ENCODE measurements at places on chromosomes 7 and 10.
A peak's percentile ranks its signal among the peaks of the same experiment; 100 is the strongest.

DNA sequence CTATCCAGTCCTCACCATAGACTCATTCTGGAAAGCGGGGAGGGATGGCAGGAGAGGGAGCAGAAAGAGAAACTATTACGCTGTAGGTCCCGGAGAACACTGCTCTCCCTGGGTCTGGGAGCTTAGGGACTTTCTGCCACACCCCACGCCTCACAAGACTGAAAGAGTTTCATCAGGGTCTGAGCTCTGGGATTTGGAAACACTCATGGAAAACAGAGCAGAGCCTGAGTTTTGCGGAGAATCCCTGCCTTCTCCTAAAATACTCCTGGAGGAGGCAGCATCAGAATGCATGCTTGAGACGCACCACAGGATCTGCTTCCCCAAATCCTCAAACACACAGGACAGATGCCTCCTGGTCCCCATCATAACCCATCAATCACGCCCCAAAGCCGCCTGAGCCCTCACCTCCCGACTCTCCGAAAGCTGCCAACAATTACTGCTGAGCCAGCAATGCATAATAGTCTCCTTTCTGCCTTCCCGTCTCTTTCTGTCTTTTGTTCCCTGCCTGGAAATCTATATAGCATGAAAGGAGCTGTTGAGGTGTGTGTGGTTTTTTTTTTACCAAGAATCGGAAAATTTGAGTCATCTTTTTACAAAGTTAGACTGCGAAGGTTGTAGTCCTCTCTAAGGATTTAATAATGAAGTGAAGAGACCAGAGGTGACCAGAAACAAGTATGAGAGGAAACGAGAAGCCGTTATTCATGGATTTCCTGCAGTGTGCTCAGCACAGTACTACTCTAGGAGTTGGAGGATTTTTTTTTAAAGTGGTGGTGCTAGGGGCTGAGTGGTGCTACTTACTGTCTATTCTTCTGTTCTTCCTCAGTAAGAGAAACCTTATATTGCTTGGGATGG lies 37.7 kb downstream of the ASB13 start:
- peak; percentile 58 for DNase-seq

- peak; percentile 67 for DNase-seq
These were observed 50.6 kb upstream of the ITGB1 start for GRCh38 chr10:33008499-33009243.

GRCh38 chr7:106737202-106737562 lies 76.2 kb upstream of the CCDC71L start:
- peak; percentile 60 for DNase-seq

DNA sequence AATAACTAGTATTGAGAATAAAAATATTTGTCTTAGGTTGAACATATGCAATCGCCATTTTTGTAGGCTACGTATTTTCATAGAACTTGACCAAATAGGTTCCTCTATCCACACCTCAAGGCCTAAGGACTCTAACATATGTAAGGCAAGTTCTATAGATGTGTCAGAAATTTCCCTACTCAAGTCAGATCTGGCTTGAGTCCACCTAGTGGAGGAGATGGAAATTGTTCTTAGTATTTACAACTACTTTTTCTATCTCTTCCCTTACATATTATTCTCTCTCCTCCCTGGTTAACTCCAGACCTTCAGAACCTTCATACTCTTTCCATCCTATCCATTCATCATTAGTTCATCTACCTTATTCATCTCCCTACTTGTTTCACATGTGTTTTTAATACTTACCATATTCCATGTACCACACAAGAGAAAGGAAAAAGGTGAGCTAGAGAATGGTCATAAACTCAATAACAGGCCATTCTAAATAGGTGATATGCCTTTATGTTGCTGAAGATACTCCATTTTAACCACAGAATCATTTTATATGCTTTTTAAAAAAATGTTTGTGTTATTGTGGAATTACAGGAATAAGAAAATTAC lies 174.5 kb upstream of the HDAC9 start:
- peak; percentile 79 for DNase-seq

DNA sequence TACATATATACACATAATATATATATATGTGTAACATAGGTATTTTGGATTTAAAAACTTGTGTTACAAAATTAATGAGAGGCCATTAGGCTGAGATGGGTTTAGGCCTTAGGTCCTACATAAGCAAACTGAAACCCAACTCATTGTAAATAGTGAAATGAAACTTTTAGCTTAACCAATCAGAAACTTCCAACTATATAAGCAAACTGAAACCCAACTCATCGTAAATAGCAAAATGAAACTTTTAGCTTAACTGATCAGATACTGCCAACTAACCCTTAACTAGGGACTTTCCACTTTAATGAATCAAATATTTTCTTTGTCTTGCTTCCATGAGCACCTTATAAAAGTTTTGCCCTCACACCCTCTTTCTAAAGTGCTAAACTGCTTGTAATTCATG lies 17.3 kb upstream of the SAMD9L start:
- DNase-seq, result peak; percentile 49

DNA sequence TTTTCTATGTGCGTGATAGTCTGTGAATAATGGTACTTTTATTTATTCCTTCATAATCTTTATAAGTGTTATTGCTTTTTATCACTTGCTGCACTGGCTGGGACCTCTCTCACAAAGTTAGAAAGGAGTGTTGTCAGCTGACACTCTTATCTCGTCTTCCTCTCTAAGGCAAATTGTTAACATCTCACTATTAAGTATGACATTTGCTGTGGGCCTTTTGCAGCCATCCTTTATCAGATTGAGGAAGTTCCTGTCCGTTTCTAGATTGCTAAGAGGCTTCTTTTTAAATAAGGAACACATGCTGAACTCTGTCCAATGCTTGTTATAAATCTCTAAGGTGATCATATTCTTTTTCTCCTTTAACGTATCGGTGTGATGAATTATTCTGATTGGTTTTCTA lies 27.4 kb upstream of the DIP2C start:
- no peak for DNase-seq

DNA sequence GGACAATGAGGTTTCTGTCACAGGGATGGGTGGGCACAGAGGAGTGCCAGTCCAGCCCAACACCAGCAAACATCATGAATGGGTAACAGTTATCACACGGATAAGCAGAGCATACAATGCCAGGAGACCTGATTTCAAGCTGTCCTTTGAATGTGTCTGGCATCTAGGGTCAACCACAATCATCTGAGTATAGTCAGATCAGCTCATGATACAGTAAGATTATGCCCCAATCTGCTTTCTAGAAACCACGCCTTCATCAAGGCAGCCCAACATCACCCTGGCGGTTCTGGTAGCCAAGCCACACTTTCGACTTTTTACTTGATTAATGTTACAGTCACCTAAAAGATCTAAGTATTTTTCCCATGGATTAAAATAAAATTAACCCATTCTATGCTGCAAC lies 10.5 kb downstream of the FAM171A1 start:
- DNase-seq, result no peak

DNA sequence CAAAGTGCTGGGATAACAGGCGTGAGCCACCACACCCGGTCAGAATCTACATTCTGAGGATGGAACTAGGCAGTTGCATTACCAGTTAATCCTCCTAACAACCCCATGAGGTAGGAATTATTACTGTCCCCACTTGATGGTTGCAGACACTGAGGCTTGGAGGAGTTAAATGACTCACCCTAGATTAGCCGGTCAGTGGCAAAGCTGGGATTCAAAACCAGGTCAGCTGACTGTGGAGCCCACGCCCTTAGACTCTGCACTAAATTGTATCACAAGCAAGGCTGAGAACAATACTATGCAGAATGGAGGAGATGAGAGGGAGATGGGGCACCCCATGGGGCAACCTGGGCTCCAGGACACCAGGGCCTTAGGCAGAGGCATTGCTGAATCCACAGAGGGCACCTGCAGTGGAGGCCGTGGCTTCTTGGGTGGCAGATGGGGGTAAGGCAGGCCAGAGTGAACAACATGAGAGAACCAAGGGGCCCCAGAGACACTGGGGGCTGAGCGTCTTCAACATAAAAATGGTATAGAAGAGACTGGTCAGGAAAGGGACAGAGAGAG lies 723.4 kb downstream of the PARD3 start:
- DNase-seq, result no peak

DNA sequence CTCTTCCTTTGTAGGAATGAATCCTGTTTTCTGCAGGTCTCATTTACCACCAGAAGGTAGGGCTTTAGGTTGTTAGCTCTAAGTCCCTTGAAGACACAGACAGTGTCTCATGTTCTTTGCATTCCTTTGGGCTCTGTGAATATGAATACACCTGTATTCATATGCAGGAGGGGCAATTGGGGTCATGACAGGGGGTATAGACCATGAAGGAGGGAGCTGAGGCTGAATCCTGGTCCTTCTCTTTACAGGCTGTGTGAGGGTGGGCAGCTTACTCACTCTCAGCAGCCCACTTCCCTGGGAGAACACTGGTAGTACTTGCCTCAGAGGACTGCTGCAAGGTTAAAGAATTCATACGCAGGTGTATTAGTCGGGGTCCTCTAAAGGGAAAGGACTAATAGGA lies 267.2 kb upstream of the MGMT start:
- no peak for DNase-seq

DNA sequence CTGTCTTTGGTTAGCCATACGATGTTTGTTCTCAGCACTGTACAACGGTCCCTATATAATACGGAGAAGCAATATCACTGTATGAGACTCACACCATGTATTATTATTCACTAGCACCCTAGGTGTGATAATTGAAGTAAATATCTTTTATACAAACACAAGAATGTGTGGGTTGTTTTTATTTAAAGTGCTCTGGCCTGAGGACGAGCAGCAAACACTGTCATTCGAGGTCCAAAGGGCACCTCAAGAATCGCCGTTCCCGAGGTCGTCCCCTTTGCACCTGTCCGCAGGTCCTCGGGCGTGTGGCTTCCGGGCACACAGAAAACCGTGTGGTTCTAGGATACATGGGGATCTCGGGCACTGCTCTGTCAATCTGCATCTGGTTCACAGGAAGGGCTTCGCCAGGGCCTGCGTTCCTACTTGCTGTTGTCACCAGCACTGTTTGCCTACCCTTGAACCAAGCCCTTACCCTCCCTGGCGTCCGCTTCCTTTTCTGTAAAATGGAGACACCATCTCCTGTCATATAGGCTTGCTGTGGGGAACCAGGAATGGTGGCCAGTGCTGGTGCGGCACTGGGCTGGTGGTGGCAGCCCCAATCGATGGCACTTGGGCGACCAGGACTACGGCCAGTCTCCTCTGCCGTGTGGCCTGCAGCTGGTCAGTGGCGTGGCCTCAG lies 28.5 kb upstream of the SH2B2 start:
- DNase-seq, result no peak

- DNase-seq, result no peak
These were observed 58.0 kb upstream of the CELF2 start for GRCh38 chr10:10959666-10960065.

- DNase-seq, result no peak
These were observed 502.3 kb upstream of the ZMIZ1 start for GRCh38 chr10:78566284-78567111.

DNA sequence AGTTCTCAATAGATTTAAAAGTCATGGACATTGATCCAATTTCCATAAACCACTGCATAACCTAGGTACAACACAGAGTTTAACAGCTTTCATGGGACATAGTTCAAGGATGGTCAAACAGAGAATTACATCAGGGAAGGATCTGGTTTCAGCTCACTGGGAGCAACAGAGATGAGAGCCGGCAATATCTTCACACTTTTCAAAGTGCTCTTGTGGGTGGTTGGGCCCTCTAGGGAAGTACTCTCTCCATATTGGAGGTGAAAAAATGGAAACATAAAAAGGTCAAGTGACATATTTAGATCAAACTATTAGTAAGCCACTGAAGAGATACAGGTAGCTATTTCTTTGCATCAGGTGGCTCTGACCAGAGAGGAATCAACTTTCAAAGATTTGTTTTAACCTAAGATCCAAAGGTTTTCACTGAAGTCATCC lies 61.8 kb upstream of the LRRN3 start:
- DNase-seq, result no peak

- DNase-seq, result no peak
These were observed 131.8 kb downstream of the HECW1 start for GRCh38 chr7:43244232-43244631.

- DNase-seq, result no peak
These were observed 13.1 kb downstream of the BMS1 start for GRCh38 chr10:42795701-42796100.

DNA sequence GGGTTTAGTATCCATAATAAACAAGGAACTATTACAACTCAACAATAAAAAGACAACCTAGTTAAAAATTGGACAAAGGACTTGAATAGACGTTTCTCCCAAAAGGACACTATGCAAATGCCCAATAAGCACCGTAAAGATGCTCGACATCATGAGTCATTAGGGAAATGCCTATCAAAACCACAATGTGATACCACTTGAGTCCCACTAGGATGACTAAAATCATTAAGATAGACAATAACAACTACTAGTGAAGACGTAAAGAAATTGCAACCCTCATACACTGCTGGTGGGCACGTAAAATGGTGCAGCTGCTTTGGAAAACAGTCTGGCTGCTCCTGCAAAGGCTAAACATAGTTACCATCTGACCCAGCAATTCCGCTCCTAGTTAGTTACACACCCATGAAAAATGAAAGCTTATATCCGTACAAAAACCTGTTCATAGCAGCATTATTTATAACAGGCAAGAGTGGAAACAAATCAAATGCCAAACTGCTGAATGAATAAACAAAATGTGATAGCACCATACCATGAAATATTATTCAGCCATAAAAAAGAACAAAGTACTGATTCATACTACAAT lies 17.3 kb downstream of the CCDC3 start:
- DNase-seq, result no peak

- DNase-seq, result no peak
These were observed 9.5 kb upstream of the TNRC18 start for GRCh38 chr7:5433181-5433580.

DNA sequence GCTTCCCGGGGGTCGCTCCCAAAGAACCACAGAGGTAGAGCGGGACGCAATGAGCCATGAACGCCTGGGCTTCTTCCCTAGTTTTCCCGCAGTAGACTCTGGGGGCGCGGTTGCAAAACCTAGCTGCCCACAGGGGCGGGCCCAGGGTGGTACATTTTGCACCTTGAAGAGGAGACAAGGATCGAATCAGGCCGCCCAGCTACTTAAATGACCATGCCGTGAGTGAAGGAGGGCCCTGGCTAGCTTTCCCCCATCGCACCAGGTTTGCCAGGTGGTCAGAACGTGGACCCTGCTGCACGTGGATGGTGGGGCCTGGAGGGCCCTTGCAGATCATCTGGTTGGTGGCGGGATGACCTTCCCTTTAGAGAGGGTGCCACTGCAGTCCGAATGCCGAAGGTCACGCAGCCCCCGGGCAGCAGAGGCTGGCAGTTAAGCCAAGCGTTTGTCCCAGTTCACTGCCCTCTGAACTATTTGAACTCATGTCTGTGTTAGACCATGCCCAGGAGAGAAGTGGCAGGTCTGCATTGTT lies 604 bp upstream of the SHTN1 start:
- DNase-seq, result no peak

GRCh38 chr7:134478707-134479106 lies 19.8 kb upstream of the AKR1B1 start:
- DNase-seq, result no peak

GRCh38 chr10:112218960-112219359 lies 35.4 kb upstream of the GPAM start:
- DNase-seq, result no peak
